ENCODE measurements at places on chromosomes 11 and 22.

- peak; percentile 88 for DNase-seq
Measured at GRCh38 chr11:61747192-61747966, 5.1 kb upstream of the MYRF start.

GRCh38 chr11:34594603-34595002, 26.3 kb upstream of the EHF start:
- no peak for DNase-seq

DNA sequence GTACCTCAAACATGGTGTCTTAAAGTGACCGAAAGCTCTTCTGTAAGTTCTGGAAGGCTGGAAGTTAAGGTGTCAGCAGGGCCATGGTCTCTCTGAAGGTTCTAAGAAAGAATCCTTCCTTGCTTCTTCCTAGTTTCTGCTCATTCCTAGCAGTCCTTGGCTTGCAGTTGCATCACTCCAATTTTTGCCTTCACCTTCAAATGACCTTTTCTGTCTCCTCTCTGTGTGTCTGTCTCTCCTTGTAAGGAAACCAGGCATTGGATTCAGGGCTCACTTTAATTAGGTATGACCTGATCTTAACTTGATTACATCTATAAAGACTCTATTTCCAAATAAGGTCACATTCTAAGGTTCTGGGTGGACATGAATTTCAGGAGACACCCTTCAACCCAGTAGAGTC, 8.7 kb downstream of the AASDHPPT start:
- DNase-seq: no peak

GRCh38 chr11:87908086-87908485, 267.2 kb downstream of the RAB38 start:
- DNase-seq: no peak

DNA sequence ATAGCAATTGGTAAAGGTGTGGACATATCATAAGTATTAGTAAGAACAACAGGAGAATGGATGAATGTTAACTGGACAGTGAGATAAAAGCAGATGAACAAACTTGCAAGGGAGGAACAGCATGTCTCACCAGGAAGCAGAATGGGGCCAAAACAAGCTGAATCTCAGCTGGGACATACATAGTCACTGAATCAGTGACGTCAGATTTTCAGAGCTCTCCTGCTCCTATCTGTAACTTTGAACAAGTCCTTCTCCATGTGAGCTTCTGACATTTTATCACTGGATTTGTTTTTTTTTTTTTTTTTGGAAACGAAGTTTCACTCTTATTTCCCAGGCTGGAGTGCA, 118.7 kb downstream of the BBOX1 start:
- no peak for DNase-seq

DNA sequence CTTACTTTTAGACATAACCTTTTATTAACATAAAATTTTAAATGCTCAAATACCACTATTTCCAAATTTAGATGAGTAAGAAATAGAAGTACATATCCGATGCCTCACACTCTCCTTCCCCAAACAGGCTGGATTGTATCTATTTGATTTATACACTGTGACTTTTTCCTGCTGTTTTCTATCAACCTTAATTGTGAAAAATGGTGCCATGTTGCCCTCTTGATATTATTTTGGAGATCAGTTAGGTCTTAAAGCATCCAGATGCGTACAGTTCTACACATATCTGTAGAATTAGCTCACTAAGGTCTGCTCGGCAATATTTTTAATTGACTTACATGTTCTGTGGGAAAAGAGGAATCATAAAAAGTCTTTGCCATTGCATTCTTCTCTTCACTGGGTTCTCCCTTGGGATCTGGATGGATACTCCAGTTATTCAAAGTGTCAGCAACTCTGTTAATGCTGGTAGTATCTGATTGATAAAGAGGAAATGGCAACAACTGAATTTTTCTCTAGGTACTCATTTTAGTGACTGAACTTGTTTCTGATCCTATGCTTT, 27.2 kb downstream of the EIF3M start:
- no peak for DNase-seq

DNA sequence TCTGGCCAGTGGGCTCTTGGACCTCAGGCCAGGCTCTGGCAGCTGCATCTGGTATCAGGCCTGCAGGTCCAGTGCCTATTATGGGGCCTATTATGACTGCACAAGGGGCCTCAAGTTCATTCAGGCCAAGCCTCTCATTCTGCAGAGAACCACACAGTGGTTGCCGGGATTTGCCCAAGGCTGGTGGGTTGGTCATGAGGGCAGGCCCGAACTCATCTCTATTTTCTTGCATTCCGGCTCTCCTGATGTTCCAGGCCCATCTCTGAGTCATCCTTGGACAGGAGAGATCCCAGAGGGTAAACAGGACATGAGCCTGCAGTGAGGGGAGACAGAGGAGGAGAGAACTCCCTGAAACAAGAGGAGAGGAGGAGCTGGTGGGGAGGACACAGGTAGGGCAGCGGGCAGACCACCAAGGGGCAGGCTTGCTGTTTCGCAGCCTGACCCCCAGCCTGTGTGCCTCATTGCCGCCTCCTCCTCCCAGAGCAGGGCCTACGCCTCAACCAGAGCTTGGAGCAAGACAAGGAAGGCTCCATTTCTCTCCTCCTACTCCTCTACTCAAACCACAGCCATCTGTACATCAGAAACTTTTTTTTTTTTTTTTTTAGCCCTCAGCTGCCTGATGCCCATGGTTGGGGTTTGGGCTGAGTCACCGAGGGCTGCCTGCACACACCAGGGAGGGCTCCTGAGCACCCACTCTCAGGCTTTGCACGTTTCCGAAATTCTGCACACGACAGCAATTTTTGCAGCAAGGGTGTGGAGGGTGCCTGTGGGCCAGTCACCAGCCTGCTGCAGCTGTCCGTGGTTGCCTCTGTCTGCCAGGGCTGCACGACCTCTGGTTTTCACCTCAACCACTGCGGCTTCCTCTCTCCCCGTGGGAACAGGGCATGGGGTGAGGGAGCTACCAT, 12.7 kb upstream of the TREH start:
- no peak for DNase-seq
